Activated T-helper 17 cell treated with anti-CD3 and anti-CD28 coated beads, Interleukin-2, amount 50 U/mL, for 72 hours (primary cell): ENCODE measurements at places on chromosomes 1 and 21. TPM values are rescaled to one million over a fixed set of nuclear protein-coding genes. Genes with fewer than 3 reads are reported as not detected.

DNA sequence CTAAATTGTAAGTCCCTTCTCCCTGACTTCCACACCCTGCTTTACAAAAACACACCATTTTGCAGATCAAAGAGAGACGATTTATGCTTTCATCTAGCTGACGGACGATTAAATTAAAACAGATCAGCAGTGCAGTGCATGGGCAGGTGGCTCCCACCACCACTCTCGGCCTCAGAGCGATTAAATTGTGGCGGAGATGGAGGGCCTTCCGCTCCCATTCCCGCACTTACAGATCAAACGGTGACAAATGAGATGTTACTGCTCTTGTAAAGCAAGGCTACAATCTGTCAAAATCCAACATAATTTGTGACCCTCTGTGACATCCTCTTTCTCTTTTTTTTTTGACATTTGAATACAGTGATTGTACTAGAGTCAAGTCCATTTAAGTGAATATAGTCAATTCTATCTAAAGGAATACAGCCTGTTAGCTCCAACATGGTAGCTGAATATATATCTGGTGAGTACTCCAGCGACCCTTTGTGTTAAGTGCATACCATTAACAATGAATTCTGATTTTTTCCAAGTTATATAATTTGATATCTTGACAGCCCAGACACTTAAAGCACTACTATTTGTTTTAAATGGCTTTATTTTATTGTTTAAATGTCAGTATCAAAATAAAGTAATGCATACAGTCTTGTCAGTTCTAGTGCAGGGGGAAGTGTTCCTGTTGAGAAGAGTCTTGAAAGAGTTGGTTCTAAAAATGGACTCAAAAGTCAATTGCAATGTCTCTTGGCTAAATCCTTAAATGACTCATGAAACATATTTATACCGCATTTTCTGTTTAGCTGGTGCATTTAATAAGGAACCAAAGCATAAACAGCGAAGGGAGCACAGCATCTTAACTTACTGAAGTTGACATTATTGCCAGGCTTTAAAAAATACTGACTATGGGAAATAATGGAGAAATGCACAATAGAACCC is 109.0 kb downstream of the ESRRG start:
- no peak for ATAC-seq

- ATAC-seq, result no peak
Observed at GRCh38 chr1:53654216-53655210, 84.5 kb downstream of the GLIS1 start.

DNA sequence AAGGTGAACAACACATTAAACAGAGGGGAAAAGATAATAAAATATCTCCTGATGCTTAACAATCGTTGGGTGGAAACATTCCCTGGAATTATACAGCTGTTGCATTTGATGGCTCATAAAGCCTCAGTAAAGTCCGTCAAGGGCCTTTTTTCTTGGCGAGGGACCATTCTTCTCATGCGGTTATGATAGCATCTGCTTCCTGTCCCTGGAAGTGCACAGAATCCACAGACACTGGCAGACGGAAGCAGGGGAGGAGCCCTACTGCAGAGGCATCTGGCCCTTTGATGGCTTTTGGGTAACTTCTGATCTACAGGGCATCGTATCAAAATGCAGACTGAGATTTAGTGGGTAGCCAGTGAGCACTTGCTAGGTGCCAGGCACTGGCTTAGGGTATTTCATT is 286.9 kb downstream of the KIF26B start:
- ATAC-seq, result no peak

The ZBTB7B gene
- 94.5 TPM for total RNA-seq

The MRPL20 gene
- 57.7 TPM for total RNA-seq
